ENCODE measurements at places on chromosomes 11 and 22.

DNA sequence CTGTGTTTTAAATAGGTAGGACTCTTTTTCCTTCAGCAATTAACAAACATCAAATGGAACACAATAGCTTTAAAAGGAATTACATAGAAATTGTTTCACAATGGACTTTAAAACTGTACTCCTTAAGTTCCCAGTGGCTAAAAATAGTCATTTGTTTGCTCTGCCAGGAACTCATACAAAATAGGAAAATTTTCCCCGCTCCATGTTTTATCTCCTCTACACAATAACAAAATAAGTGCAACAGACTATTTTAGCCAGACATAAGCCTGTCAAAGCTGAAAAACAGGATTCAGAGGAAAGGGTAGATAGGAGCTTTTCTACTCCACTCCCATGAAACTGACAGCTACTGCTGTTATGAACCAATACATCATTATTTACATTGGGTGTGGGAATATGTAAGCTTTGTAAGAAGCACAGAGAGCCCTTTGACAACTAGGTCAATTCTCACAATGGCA lies 90.1 kb downstream of the STK33 start:
- DNase-seq: no peak

GRCh38 chr11:116502641-116503061 lies 270.1 kb downstream of the BUD13 start:
- no peak for DNase-seq

- DNase-seq: no peak
Observed at GRCh38 chr11:117230286-117230961, 1.4 kb downstream of the PCSK7 start.

GRCh38 chr11:117669062-117669461 lies 128.0 kb downstream of the DSCAML1 start:
- no peak for DNase-seq

DNA sequence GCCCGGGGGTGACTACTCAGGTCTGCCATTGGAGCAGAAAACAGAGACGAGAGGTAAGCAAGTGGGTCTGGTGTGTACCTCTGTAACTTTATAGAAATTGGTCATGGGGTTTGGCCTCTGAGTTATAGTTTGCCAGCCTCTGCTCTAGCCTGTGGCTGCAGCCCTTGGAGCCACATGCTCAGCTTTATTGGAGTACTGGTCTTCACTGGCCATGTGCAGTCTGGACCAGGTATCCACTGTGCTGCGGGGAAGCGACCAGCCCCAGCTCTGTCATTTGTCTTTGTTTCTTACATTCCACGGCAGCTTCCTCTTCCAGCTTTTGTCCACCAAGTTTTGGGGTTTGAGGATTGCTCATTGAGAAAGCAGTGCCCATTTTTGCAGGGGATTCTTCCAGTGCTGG lies 453.4 kb downstream of the TBC1D22A start:
- DNase-seq: no peak

- no peak for DNase-seq
Observed at GRCh38 chr11:121206810-121207209, 85.8 kb upstream of the SC5D start.

DNA sequence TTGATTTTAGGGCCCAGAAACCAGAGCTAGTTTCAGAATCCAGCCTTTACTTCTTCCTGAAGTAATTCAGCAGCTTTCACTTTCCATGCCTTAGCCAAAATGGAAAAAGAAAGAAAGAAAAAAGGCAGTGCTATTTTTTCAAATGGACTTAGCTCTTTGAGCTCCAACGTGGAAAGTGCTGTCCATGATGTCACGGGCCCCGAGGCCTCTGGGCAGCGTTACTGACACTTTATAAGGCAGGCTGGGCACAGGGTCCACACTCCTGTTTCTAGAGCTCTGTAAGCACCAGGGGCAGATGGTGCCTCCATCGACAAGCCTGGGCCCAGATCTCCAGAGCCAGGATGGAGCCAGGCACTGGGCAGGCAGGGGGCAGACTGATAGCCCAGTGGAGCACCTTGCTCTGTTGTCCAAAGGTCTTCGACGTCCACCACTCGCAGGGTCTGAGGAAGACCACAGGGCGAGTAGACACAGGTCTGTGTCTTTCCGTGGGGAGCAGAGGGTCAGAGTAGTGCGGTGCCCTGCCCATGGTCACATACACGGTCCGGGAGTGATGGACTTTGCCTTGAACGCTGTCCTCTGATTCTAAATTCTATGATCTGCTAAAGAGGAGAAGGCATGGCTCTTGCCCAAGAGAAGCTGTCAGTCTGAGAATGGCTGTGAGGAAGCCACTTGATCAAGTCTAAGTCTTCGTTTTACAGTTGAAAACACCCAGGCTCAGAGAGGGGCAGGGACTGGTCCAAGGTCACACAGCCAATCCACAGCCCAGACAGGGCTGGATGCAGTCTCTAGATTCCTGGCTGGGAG lies 22.0 kb upstream of the WNT11 start:
- DNase-seq: no peak

GRCh38 chr22:30856741-30857502 lies 111.7 kb downstream of the MORC2 start:
- DNase-seq: no peak

GRCh38 chr11:4127357-4127756 lies 32.8 kb downstream of the RRM1 start:
- DNase-seq: no peak

DNA sequence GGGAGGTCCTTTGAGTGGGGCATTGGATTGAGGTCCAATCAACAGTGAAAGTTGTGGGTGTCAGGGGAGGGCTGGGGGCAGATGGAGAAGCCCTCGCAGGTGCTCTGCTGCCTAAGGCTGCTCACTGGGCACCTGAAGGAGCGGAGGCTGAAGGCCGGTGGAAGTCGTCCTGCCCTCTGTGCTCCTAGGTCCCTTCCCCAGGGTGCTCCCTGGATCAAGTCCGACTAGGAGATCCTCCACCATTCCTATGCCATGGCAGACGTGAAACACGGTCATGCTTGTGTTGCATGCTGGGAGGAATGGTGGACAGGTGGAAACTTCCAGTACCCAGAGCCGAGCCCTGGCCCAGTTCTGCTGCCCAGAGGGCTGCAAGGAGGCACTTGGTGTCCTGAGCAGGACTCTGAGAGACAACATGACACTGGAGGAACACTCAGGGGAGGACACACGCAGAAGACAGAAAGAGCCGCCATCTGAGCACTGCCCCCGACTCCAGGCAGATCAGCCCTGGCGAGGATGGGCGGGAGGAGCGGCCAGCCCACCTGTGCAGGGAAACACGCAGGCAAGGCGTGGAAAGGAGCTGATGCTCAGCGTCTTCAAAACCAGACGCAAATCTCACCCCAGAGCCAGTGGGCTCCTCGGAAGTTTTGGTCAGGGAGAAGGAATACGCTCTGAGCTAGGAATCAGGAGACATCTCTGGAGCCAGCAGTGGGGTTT lies 786.8 kb downstream of the BRD1 start:
- DNase-seq: no peak

GRCh38 chr22:26527574-26528465 lies 15.5 kb upstream of the TFIP11 start:
- no peak for DNase-seq

DNA sequence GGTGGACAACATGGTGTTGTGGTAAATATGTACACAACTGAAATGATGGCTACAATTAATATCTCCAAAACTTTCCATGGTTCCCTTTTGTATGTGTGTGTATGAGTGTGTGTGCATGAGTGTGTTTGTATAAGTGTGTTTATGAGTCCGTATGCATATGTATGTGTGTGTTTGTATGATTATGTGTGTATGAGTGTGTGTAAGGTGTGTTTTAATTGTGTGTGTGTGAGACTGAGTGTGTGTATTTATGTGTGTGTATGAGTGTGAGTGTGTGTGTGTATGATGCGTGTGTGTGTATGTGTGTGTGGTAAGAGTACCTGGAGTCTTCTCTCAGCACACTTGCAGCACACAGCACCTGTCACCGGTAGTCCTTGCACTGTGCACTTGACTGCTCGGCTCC lies 7.8 kb downstream of the KRTAP5-9 start:
- no peak for DNase-seq

GRCh38 chr11:43197379-43197778 lies 114.4 kb upstream of the API5 start:
- no peak for DNase-seq

- no peak for DNase-seq
Observed at GRCh38 chr11:124754710-124755109, 2.7 kb upstream of the VSIG2 start.

DNA sequence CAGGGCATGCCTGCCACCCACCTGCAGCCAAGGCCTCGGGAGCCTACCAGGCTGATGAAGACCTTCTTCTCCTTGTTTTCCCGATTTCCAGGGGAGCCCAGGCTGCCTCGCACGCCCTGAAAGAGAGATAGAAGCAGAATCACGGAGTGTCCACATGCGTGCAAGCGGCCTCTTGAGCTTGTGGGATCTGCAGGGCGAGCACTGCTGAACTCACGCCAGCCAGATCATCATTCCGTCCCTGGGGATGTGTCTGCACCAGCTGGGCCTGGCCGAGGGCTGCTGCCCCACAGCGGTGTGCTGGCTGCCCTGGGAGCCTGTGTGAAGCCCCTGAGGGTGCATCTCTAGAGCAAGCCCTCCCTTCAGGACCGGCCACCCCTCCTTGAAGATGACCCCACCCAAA lies 17.9 kb downstream of the USH1C start:
- no peak for DNase-seq

- peak; percentile 32 for DNase-seq
Observed at GRCh38 chr11:3796801-3797328, 489 bp downstream of the NUP98 start.

GRCh38 chr11:93936460-93936859 lies 84.7 kb upstream of the HEPHL1 start:
- no peak for DNase-seq

GRCh38 chr11:35173616-35174566 lies 34.9 kb downstream of the CD44 start:
- DNase-seq: no peak

GRCh38 chr11:12131943-12132789 lies 21.8 kb downstream of the MICAL2 start:
- DNase-seq: no peak

- no peak for DNase-seq
Observed at GRCh38 chr11:110832539-110832938, 120.3 kb upstream of the ARHGAP20 start.

DNA sequence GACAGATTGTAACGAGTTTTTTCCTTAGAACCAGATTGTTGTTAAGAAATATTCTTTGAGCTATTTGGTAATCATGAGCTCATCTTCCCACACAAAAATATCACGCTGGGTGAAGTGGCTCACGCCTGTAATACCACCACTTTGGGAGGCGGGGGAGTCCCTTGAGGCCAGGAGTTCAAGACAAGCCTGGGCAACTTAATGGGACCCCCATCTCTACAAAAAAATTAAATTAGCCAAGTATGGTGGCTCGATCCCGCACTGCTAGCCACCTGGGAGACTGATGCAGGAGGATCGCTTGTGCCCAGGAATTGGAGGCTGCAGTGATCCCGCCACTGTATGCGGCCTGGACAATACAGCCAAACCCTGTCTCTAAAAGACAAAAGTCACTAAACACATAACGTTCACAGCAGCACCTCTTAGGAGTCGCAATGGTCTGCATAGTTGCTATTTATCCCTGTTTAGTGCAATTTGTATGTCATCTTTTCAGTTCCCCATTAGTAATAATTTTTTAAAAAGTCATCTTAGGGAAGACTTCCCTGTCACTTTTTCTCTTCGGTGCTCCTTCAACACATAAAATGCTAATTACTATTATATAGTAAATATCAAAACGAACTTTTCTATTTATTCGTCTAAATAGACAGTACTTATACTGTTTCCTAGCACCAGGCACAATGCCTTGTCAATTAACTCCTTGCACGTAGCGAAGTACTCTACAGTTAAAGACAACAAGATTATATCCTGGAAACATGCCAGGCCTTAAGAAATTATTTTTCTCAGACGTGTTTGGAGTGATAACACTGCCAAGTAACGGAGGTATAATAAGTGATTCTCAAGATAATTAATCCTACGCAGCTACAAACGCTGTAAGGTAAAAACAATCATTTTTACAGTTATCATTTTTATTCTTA lies 1.1 kb downstream of the ST13 start:
- DNase-seq: peak; percentile 87

GRCh38 chr22:17596226-17596625 lies 32.3 kb downstream of the ATP6V1E1 start:
- no peak for DNase-seq

- DNase-seq: no peak
Observed at GRCh38 chr22:26586556-26587325, 3.2 kb downstream of the TPST2 start.

DNA sequence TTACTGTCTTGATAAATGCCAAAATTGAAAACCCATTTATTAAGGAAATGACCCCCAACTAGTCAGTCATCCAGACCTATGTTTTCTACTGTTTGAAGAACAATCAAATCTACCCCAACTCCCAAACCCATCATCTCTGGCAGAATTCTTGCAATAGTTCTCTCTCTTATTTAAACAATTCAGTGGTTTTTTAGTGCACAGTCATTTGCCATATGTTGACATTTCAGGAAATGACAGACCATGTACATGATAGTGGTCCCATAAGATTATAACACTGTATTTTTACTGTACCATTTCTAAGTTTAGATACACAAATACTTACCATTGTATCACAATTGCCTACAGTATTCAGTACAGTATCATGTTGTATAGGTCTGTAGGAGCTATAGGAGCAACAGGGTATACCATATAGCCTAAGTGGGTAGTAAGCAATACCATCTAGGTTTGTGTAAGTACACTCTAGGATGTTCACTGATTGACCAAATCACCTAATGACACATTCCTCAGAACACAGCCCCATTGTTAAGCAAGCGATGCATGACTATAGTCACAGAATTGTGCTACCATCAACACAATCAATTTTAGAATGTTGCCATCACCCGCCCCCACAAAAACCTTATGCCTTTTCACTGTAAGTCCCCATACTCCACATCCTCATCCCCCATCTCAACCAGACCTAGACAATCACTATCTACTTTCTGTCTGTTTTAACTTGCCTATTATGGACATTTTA lies 41.8 kb downstream of the MMP20 start:
- peak; percentile 96 for DNase-seq

Measured in inflammatory macrophage treated with lipopolysaccharide for 1 hour (primary cell).